T follicular helper cell (primary cell): ENCODE measurements at places on chromosomes 3 and 15.

DNA sequence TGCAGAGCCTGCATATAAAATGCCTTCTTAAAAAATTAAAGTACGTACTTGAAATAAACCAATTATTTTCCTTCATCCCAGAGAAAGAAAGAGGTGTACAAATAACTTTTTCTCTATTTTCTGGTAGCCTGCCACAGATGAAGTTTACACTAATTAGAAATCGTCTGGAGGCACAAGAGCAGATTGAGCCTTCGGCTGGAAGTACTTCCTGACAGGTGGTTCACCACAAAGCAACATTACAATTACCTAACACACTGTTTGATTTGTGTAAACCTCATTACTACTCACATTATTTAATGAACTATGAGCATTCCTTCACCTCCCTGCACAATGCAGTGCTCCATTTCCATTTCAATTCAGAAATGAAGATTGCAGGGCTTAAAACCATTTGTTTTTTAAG lies 856.1 kb downstream of the SI start:
- no peak for DNase-seq

- no peak for DNase-seq
Measured at GRCh38 chr3:70309591-70309990, 2.8 kb downstream of the MDFIC2 start.

GRCh38 chr15:92438471-92438870 lies 44.8 kb downstream of the ST8SIA2 start:
- DNase-seq = no peak

DNA sequence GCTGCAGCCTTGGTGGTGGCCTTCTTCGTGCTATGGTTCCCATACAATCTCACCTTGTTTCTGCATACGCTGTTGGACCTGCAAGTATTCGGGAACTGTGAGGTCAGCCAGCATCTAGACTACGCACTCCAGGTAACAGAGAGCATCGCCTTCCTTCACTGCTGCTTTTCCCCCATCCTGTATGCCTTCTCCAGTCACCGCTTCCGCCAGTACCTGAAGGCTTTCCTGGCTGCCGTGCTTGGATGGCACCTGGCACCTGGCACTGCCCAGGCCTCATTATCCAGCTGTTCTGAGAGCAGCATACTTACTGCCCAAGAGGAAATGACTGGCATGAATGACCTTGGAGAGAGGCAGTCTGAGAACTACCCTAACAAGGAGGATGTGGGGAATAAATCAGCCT lies 10.4 kb downstream of the CYP8B1 start:
- no peak for DNase-seq

DNA sequence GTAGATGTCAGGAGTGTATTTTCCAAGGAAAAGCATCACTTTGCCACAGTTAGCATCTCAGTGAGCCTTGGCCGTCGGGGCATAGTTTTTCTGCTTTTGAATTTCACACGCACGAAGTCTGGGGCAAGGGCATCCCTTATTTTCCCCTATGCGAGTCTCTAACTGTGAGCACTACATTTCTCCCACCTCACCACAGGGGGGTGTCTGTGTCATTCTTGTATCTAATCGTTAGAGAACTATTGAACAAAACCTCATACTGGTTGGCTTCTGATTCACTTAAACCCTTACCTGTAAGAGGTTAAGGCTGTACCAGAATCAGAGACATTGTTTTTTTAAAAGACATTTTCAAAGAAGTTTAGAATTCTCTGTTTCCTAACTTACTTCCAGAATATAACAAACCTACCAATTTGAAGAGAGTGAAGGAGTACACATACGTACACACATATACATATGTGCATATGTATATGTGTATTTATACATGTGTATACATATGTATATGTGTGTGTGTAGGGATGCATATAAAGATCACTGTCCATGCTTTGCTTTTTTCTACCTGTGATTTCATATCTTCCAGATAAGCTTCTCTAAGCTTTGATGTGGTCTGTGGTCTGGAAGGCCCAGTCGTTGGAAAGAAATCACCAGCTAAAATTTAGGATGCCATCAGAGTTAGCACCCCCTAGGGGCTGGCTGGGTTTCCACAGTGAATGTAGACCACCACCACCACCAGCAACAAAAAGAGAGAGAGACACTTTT lies 49.4 kb downstream of the MYZAP start:
- no peak for DNase-seq

DNA sequence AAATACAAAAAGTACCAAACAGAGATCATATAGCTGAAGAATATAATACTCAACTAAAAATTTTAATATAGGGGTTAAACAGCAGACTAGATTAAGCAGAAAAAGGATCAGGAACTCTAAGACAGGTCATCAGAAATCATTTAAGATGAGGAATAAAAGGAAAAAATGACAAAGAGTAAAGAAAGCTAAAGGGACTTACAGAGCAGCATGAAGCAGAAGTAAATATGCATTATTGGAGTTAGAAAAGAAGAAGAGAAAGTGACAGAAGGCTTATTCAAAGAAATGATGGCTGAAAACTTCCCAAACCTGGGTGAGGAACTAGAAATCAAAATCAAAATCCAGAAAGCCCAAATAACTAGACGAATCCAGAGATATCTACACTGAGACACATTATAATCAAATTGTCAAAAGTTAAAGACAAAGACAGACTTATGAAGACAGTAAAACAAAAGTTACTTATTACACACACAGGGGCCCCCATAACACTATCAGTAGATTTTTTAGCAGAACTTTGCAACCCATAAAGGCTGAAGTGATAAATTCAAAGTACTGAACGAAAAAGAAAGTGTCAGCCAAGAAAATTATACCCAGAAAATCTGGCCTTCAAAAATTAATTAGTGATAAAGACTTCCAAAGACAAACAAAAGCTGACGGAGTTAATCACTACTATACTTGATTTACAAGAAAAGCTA lies 95.6 kb downstream of the SCAPER start:
- DNase-seq = no peak

DNA sequence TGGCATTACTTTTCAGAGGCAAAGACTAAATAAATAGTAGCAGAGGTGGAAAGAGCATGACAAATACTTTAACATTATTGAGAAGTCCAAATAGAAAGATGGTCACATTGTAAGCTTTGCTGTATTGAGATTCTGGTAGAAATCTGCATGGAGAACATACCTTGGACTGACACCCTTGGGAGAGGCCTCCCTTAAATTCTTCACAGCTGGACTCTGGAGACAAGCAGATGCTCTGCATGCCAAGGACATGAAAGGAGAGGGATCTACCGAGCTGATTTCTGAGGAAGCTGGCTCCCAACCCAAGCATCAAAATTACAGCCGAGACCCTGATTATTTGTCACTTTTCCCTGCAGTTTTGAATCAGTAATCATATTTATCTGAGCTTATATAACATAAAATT lies 212.5 kb upstream of the COL8A1 start:
- no peak for DNase-seq

GRCh38 chr3:46553154-46553553 lies 12.9 kb downstream of the LRRC2 start:
- no peak for DNase-seq

- DNase-seq = no peak
Measured at GRCh38 chr15:40743921-40744814, 10.9 kb downstream of the RMDN3 start.

DNA sequence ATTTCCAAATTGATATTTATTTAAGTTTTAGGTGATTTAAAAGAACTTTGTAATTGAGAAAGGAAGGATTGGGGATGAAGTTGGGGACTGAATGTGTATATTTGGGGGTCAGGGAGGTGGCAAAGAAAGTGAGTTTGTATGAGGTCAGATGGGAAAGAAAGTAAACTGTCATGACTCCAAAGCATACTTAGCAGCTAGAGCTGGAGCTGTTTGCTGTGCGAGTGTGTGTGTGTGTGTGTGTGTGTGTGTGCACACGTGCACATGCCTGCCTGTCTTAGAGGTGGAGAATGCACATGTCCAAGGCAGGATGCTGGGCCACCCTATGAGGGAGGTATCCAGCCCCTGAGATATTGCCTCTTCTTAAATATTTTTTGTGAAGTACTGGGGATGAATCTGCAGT lies 21.0 kb downstream of the BOC start:
- no peak for DNase-seq

GRCh38 chr3:46750555-46751038 lies 32.9 kb upstream of the PRSS50 start:
- no peak for DNase-seq

GRCh38 chr3:28947751-28948150 lies 333.1 kb upstream of the RBMS3 start:
- DNase-seq = no peak

- no peak for DNase-seq
Measured at GRCh38 chr3:62359531-62359930, 13.8 kb downstream of the FEZF2 start.

GRCh38 chr3:189269365-189269764 lies 97.6 kb downstream of the TPRG1 start:
- no peak for DNase-seq

DNA sequence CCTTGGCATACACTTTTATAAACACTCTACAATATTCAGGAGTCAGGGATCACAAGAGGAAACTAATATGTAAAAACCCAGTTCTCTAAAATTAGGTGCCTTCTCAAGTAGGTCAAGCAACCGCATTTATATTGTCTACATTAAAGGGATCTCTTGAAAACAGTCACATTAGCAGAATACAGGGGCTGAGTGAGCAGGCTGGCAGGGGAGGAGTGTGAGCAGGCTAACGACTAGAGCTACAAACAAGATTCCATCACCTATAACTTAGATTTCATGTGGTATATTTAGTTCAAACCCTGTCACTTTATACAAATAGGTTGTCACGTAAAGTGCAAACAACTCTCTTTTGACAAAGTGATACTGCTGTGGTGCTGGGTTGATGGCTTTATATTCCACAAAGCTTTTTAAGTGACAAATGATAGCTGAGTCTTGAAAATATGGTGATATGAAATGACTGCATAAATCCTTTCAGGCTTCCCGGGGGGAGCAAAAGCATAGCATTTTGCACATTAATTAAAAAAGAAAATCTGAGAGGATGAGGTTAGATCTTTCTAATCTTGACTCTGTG lies 937.9 kb downstream of the FHIT start:
- DNase-seq = no peak

GRCh38 chr3:136838641-136839555 lies 20.0 kb downstream of the SLC35G2 start:
- no peak for DNase-seq

GRCh38 chr3:186973702-186974101 lies 43.4 kb downstream of the ST6GAL1 start:
- no peak for DNase-seq

GRCh38 chr15:60399931-60400330 lies 2.1 kb upstream of the ANXA2 start:
- no peak for DNase-seq

DNA sequence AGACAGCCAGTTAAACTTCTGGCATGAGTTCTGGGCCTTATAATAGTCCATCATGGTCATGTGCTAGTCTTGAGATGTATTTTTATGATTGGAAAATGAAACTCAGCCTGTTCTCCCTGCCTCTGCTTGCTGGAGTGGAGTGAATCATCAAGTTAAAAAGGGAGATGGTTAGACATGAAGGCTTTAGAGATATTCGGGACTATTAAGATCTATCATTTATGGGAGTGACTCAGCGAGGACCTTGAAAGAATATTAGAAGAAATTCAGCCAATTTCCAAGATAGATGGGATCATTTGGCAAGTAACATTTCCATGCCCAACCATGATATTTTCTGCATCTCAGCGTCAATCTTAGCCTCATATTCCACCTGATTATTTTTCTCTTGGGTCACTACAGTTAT lies 79.8 kb downstream of the AGBL1 start:
- no peak for DNase-seq

- DNase-seq = no peak
Measured at GRCh38 chr15:62835762-62836161, 206.8 kb upstream of the TPM1 start.

DNA sequence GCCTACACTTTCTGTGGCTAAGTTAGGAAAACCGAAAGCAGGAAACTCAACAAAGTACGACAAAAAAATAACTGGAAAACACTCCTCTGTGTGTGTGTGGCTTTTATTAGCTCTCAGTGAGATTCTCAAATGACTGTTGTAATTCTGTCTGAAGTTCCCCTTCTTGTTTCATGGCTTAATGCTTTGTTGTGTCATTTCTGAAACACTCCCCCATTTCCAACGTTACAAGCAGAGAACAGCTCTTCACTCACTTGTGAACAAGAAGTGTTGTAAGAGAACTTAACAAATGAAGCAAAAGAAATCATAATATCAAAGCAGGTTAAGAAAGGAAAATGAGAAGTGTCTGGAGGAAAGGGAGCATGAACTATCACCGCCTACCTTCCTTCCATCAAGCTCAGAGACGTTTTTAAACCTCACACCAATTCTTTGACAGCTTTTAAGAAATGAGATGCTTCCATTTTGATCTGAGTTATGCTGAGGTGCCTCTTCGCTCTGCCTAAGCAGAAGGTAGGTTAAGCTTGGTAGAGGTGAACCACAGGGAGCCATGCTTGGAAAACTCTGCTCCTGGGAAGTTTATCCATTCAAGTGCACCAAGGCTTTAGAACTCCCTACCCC lies 12.4 kb upstream of the SEC62 start:
- no peak for DNase-seq

- no peak for DNase-seq
Measured at GRCh38 chr15:25742776-25743547, 120.2 kb downstream of the ATP10A start.

DNA sequence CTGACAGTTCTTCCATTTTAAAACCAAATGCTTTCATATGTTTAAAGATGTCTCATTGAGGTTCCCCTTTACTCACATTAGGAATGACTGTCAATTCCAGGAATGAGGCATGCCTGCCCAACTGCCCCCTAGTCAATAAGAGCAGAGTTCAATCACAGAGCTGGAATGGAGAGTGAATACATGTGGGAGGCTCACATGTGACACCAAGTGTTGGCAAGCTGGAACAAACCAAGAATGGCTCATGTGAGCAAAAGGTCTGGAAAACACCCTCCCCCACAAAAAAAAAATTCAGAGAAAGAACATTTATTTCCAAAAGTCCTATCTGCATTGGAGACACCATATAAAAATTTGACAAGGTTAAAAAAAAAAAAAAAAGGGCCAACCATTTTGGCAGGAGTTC lies 3.7 kb downstream of the PBRM1 start:
- DNase-seq = no peak

GRCh38 chr15:89018207-89018606 lies 70.0 kb upstream of the ABHD2 start:
- no peak for DNase-seq

- no peak for DNase-seq
Measured at GRCh38 chr15:101148881-101149664, 102.8 kb downstream of the CHSY1 start.

GRCh38 chr3:45796902-45797637 lies 734 bp upstream of the SLC6A20 start:
- no peak for DNase-seq

- DNase-seq = no peak
Measured at GRCh38 chr3:126957776-126958637, 24.9 kb upstream of the PLXNA1 start.
